Esophagus squamous epithelium (tissue), 5 donors: ENCODE measurements at places on chromosomes 7 and 10. TPM values are rescaled to one million over a fixed set of nuclear protein-coding genes. Genes with fewer than 3 reads are reported as not detected.

DNA sequence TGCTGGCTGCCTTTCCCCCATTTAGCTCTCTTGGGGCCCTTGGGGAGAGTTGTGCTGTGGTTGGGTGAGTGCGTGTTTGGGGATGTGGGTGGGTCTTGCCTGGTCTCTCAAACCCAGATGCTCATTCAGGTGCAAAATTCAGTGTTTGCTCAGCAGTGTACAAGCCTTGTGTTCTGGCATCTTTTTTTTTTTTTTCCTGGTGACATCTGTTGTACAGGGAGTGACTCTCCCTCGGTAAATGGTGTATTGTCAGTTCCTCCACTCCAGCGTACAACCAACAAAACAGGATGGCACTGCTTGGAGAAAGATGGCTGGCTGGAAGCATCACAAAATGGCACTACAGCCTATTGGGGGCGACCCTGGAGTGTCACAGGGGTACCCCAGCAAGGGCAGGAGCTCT lies 75.5 kb downstream of the LRMDA start:
- peaks cover 18% of the 10 kb centered on the region for H3K27me3 ChIP-seq
- H3K27ac ChIP-seq: no peak overlapping the region
- H3K4me3 ChIP-seq: no peak overlapping the region
- DNase-seq: no peak

DNA sequence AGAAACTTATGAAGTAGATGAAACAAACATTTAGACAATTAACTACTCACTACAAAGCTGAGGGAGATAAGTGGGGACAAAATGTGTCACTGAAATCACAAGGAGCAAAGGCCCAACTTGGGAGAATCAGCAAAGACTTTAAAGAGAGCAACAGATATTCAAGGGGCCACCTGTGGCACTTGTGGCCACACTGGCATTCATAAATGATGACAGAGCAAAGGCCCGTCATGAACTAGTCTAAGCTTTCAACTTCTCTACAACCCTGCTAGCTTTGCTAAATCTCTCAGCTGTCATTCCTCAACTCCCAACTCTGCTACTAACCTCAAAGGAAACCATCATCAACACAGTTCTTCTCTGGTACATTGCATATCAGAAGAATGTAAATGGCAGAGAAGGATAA lies 178.4 kb downstream of the CPEB3 start:
- H3K27me3 ChIP-seq: no peaks in the 10 kb centered on the region
- H3K36me3 ChIP-seq: peaks cover 18% of the 10 kb centered on the region
- H3K4me3 ChIP-seq: no peak overlapping the region
- DNase-seq: no peak

DNA sequence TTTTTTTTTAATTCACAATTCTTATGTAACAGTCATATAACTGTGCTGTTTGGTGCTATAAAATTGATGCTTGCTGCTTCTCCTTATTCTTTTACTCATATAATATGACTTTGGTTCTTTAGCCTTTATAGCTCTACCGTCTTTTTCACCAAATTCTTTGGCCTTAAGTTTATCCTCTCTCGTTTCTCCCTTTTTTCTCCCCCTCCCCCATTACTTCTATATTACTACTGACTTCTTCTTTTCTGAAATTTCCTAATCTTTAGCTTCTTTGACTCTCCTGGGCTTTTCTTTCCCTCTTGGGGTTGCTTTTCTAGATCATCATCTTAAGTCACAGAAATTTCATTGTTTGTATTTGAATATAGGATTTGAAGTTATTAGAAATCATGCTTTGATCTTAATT lies 3.8 kb downstream of the BCCIP start:
- no peak overlapping the region for H3K4me3 ChIP-seq
- no peaks in the 10 kb centered on the region for H3K27me3 ChIP-seq
- H3K4me1 ChIP-seq: peaks cover 34% of the 10 kb centered on the region
- H3K36me3 ChIP-seq: peaks cover 7% of the 10 kb centered on the region

The RASA4 gene
- 17.9 TPM for total RNA-seq
